Calu3 (cell line): ENCODE measurements at places on chromosomes 7 and 10.

DNA sequence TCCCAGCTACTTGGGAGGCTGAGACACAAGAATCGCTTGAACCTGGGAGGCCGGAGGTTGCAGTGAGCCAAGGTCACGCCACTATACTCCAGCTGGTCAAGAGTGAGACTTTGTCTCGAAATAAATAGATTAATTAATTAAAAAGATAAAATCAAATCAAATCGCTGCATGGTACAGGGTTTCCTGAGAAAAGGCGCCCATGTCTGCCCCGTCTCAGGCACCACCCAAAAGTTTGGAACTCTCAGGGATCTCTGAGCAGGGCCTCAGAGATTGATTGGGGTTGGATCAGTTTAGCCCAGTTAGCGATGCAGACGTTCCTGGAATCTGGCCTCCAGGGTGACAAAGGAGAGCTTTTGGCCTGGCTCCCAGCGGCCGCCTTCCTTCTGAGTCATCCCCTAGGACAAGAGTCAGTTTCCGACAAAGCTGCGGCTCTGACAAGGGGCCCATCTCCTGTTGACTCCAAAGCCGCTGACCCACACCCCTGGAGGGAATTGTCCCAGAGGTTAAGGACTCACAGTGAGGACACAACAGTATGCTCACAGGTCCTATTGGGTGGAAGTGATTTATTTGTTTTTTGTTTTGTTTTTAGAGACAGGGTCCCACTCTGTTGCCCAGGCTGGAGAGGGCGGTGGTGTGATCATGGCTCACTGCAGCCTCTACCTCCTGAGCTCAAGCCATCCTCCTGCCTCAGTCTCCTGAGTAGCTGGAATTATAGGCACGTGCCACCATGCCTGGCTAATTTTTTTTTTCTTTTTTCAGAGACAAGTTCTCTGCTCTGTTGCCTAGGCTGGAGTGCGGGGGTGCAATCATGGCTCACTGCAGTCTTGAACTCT, 6.8 kb downstream of the ORAI2 start:
- peak; percentile 71 for DNase-seq

GRCh38 chr10:6158276-6158675, 44.5 kb upstream of the PFKFB3 start:
- no peak for DNase-seq

DNA sequence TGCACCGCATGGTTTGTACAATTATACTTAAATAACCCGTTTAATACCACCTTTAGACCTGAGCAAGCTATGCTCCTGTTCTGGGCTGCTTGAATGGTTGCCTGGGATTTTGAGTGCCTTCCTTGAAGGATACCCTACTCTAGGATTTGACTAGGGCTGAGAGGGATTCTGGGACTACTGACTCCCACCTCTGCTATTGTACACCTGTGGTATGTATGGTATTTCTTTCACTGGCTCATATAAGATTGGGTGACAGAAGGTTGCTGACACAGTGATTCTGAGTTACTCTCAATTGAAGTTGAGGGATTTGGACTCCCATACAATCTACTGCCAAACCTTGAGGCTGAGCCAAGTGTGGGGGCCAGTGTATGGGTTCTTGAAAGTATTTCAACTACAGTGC, 494.4 kb upstream of the SEMA3D start:
- DNase-seq, result no peak

GRCh38 chr10:56370217-56371113, 9.4 kb upstream of the ZWINT start:
- no peak for DNase-seq

DNA sequence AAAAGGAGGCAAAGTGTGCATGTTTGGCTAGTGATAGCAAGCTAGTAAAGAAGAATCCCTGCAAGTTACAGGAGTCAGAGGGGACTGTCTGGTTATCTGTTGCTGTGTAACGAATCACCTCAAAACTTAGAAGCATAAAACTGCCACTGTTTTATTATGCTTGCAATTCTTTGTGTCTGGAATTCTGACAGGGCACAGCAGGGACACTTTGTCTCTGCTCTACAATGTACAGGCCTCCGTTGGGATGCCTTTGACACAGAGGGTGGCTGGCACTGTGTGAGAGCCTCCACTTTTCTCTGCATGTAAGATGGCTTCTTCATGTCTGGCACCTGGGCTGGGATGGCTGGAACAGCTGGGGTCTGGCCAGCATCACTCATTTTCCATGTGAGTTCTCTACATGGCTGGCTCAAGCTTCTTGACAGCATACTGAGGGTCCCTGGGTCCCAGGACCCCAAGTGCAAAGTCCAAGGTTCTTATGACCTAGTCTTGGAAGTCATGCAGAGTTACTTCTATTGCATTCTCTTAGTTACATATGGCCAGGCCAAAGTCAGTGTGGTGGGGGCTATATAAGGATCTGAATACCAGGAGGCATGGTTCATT, 276.9 kb downstream of the RPS24 start:
- DNase-seq, result no peak

DNA sequence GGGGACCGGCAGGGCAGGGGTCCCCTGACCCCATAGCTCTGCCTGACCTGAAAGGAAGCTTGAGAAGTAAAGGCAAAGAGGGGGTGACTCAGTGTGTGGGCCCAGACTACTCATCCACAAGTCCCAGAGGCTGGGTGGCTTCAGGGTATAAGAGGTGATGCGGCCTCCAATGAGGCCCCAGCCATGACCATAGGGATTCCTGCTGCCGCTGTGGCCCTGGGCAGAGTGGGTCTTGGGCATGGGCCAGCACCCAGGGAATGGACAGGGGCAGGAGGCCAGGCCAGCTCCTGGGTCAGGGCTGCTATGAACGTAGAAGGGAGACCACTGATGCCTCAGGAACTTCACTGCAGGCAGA, 64.4 kb upstream of the EBF3 start:
- DNase-seq, result no peak

- DNase-seq, result no peak
Measured at GRCh38 chr10:70476249-70477035, 2.1 kb upstream of the PALD1 start.

GRCh38 chr10:3139216-3139910, 33.2 kb downstream of the PITRM1 start:
- no peak for DNase-seq

DNA sequence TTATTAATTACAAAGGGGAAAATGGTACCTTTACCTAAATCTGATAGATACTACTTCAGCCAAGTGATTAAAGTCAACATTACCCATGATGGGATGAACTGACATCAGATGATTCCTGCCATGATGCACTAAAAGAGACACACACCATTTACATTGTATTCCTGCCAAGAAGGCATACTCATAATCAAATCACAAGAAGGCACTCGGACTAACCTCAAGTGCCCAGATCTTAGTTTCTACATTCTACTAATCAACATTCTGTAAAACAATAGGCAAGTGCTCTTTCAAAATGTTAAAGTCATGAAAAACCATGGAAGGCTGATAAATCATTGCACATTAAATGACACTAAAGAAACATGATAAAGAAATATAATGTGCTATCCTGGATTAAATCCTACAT, 44.4 kb downstream of the SLC35G1 start:
- no peak for DNase-seq

- no peak for DNase-seq
Measured at GRCh38 chr10:21547246-21547645, 13.2 kb downstream of the MLLT10 start.
